ENCODE measurements at places on chromosomes 16 and 17.

- no peak for DNase-seq
Measured at GRCh38 chr16:54505549-54506213, 219.1 kb upstream of the IRX3 start.

DNA sequence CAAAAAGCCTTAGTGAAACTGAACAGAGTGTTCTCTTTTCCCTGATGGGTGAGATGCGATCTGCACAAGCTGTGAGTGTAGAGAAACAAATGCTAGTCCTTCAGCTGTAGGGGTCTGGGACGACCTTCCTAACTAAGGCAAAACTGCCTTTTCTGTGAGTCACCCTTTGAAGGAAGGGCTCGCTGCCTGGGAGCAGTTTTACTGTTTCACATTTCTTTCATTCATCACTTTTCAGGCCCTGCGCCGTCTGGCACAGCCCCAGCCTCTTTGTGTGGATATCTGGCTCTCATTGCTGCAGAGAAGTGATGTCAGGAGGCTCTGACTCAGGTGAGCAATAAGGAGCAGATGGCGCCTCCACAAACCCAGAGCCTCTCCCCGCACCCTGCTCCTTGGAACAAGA, 57.4 kb downstream of the HS3ST3A1 start:
- DNase-seq, result peak; percentile 98

GRCh38 chr16:3607161-3607560, 4.2 kb downstream of the SLX4 start:
- DNase-seq, result no peak

GRCh38 chr17:41521574-41522261, 3.0 kb upstream of the KRT15 start:
- peak; percentile 92 for DNase-seq

DNA sequence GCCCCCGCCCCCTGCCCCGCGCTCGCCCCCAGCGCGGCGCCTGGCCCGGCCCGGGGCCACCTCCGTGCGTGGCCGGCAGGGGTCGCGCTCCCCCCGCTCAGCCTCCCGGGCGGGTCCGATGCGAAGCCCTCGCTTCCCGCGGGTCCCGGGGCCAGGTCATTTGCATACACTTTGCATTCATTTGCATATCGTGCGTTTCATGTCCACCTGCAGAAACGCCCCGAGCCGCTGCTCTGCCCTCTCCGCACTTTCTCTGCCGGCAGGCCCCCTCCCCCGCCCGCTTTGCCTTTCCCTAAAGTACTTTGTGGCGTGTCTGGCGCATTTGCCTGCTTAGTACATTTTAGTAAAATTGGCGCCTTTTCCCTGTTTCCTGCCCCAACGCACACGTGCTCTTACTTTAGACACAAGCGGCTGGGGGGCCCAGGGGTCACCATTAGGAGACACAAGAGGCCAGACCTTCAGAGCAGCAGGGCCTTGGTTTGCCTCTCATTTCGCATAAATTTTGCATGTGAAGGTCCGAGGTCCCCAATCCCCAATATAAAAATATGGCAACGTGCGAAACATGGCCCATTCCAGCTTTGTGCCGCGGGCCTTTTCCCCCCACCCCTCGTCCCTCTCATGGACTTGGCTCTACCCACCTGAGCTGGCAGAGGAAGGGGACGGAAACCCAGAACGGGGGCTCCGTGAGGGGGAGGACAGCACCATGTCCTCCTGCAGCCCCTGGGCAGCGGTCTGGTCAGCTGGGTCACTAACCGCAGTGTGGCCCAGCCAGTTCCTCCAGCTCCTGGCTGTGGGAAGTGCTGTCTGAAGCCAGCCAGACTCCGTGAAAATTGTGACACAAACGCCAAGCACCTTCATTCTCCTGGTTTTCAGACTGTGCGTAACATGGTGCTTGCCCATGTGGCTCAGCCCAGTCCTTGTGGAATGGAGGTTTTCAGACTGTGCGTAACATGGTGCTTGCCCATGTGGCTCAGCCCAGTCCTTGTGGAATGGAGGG, 34.8 kb downstream of the CBFA2T3 start:
- no peak for DNase-seq

GRCh38 chr17:40167685-40168261, 9.5 kb upstream of the RAPGEFL1 start:
- no peak for DNase-seq

DNA sequence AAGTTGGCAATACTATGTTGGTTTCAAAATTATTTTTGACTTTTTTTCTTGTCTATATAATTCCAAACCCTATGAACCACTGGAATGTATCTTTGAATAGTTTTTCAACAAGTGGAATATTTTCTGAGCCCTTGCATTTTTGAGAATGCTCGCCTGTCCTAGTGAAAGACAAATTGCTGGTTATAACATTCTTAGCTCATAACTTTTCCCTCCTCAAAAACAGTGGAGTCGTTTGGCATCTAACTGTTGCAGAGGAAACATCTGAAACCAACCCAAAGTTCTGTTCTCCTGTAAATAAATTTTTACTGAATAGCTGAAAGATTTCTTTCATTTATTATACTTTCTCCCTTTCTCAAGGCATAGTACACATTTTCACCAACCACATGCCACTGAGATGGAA, 11.3 kb upstream of the COX10 start:
- peak; percentile 53 for DNase-seq

- DNase-seq, result no peak
Measured at GRCh38 chr16:87824991-87825841, 44.1 kb downstream of the SLC7A5 start.

GRCh38 chr16:57725554-57725953, 10.0 kb upstream of the KATNB1 start:
- DNase-seq, result peak; percentile 10

- DNase-seq, result no peak
Measured at GRCh38 chr16:69871708-69872107, 79.4 kb upstream of the CLEC18A start.

- DNase-seq, result no peak
Measured at GRCh38 chr16:6081320-6081976, 983.9 kb upstream of the EEF2KMT start.

DNA sequence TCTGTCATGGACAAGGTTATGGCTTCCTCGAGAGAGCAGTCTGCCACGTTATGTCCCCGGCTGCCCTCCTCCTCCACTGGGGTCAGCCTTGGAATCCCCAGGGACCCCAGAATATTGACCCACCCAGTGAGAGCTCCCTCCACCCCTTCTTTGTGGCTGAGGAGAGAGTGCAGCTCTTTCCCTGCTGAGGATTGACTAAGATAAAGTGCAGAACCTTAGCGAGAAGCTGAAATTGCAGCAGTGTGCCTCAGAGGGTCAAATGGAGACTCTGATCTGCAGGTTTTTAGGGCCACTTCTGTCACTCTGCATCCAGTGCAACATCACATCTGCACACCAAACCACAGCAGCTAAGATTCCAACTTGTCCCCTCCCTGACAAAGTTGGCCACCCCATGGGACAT, 25.6 kb upstream of the PMFBP1 start:
- no peak for DNase-seq

DNA sequence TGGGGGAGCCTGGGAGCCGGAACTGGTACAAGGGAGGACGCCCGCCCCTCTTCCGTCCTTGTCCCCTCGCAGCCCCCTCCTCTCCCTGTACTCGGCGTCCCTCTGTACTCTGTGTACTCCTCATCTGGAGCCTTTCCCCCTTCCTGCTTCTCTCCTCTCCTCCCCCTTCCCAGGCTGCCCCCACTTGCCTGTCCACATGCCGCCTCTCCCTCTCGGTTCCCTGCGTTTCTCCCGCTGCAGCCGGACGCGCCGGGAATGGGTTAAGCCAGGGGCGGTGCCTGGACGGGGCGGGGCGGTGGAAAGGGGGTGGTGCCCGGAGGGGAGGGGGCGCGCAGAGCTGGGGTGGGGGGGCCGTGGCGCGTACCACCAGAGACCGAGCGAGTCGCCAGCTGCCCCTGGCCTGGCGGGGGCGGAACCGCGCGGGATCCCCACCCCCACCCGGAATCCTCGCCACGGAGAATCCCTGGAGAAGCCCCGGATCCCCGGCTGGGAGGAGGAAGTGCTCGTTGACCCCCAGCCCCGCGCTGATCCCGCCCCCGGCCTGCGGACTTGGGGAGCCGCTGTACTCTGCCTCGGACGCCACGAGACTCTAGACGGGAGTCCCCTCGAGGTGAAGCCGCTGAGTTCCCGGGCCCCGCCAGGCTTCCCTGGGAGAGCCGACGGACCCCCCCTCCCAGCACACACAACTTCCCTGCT, 22.6 kb downstream of the GJD3 start:
- DNase-seq, result peak; percentile 82

- no peak for DNase-seq
Measured at GRCh38 chr16:84093879-84094270, 22.9 kb downstream of the MBTPS1 start.

DNA sequence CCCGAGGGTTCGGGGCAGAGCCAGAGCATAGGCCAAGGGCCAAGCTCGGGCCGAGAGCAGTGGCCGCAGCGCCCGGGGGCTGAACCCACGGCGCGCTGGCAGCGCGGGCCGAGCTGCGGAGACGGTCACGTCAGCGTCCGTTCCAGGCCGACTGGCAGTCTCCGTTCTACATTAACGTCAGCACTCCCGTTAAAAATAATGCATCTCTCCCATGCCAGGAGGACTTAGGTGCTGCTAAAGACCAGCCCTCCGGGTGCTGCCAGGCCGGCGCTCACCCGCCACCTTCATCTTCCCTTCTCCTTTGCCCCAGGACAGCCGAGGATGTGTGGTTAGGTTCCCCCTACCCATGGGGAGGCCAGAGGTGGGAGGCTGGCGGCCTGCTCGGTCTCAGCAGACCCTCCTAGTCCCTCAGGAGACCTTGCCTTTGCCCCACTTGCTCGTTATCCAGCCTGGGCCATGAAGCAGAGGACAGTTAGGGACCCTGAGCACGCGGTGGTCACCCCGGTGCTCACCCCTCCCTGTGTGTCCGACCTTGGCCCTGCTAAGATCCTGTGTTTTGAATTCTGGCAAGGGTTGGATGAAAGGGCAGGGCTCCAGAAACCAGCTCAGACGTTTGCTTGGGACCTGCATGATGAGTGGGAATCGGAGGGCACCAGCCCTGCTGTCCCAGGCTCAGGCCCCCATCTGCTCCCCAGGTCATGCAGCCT, 572 bp downstream of the MPG start:
- DNase-seq, result peak; percentile 75

GRCh38 chr17:37142294-37142896, 193.6 kb downstream of the AATF start:
- DNase-seq, result no peak

DNA sequence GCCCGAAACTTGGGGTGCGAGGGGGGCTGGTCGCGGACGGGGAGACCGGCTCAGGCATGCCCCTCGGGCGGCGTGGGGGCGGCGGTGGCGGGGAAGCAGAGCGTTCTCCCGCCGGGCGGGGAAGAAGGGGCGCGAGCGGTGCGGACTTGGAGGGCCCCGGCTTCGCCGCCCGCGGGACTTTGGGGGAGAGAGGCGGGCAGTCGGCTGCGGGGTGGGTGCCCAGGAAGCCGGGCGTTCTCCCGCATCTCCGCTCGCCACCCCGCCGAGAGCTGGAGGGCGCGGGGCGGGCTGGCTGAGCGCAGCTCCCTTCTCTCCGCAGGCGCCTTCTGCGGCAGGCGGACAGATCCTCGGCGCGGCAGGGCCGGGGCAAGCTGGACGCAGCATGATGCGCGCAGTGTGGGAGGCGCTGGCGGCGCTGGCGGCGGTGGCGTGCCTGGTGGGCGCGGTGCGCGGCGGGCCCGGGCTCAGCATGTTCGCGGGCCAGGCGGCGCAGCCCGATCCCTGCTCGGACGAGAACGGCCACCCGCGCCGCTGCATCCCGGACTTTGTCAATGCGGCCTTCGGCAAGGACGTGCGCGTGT, 772 bp downstream of the NTN1 start:
- peak; percentile 39 for DNase-seq

GRCh38 chr17:40648384-40648968, 858 bp upstream of the SMARCE1 start:
- DNase-seq, result peak; percentile 11

DNA sequence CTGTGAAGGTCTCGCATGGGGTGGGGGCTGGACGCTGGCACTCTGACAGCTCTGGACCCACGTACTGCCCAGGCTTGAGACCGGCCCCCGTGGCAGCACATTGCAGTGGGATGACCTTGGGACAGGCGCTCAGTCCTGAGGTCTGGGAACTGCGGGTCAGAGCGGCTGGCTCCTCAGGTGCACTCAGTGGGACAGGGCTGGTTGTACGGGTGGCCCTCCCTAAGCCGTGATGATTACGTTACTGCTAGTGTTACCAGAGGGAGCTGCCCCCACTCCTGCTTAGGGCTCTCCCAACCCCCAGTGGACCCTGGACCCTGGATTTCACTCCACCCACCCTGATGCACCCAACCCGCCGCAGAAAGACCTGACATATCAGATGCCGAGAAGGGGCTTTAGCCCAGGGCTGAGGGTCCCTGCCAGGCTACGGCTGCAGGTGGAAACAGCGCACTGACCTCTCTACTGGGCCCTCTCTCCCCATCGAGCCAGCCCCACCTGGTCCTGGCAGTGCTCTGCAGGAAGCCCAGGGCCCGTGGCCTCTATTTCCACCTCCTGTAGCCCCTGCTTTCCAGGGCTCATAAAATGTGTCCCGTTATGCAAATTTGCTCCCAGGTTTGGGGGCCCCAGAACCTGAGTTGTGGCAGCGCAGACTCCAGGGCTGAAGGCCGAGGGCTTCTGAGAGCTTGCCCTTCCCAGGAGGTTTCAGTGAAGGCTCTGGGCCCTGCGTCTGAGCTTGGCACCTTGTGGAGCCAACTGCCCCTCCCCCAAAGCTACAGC, 77.2 kb downstream of the RTN4RL1 start:
- no peak for DNase-seq

- DNase-seq, result no peak
Measured at GRCh38 chr17:32209608-32210007, 56.0 kb upstream of the RHBDL3 start.

GRCh38 chr17:5396612-5397011, 22.9 kb downstream of the NUP88 start:
- no peak for DNase-seq

DNA sequence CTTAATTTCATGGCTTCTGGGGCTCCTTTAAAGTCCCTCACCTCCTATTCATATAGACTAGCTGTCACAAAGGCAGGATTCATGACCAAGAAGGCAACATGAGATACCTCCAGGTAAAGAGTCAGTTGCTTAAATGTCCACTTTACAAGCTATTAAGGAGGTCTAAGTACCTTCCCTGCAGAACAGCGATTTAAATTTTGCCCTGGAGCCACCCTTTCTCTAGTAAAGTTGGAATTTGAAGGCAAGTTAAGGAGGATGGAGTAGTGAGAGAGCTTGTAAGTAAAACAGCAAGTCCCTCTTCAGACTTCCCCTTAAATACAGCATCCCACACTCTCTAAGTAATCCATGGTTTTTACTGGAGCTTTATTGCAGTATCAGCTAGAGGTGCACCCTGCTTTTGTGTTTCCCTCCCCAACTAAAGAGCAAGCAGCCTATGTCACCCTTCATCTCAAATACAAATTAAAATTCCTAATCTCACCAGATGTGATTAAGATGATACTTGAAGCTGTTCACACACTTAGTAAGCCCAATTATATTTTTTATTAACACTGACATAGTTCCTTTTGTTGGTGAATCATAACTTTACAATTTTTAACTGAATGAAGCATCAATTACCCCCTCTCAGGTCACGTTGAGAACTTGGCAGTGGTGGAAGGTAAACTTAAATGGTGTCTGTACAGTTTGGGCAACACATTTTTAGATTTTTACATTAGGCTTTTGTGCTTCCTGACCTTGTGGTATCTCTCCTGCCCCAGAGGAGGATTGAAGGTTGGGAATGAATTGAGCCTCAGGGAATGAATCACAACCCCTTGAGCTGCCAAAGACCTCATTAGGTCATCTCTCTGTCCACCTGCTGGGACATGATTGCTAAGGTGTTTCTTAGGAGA, 108.9 kb downstream of the TANGO6 start:
- no peak for DNase-seq
